ENCODE measurements at places on chromosomes 5 and 9. TPM values are rescaled to one million over a fixed set of nuclear protein-coding genes. Genes with fewer than 3 reads are reported as not detected.

DNA sequence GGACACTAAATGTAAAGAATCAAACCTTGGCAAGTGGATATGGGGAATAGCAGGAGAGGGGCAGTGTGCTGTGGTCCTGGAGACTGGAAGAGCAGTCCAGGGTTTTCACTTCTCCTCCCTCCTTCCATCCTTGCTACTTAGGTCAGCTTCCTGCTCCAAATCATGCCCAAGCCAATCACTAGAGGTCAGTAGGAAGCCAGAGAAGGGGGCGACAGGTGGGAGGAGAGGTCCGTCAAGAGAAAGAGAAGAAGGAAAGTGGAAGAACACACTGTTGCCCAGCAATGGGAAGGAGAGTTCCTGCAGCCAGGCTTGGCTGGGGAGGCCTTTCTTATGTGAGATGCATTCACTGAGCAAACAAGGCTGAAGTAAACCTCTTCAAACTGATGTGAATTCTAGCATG, 289.6 kb downstream of the DTWD2 start:
- no peak for DNase-seq

The SPATA31A3 gene
- not detected for total RNA-seq

The CAMK2A gene
- 18.4 TPM for total RNA-seq

- DNase-seq = no peak
Observed at GRCh38 chr9:98149422-98149821, 30.4 kb upstream of the TRIM14 start.

GRCh38 chr5:61051267-61051666, 106.3 kb downstream of the NDUFAF2 start:
- no peak for DNase-seq

The ACTBL2 gene
- total RNA-seq = not detected

DNA sequence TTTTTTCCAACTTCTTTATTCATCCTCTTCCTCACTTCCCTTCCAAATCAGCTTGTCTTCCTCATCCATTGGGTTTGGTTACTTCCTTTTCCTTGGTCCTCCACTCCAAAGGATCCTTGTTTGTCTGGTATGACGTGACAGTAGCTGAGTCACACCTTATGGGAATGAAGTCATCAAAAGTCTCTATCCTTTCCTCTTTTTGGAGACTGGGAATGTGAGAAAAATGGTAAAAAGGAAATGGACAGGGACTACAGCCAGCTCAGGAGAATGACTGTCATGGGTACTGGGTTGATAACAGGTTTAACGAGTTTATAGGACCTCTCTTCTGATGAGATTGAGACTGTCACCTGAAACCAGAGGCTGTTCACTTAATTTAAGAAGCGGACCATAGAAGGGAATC, 76.2 kb upstream of the MYO10 start:
- no peak for DNase-seq

DNA sequence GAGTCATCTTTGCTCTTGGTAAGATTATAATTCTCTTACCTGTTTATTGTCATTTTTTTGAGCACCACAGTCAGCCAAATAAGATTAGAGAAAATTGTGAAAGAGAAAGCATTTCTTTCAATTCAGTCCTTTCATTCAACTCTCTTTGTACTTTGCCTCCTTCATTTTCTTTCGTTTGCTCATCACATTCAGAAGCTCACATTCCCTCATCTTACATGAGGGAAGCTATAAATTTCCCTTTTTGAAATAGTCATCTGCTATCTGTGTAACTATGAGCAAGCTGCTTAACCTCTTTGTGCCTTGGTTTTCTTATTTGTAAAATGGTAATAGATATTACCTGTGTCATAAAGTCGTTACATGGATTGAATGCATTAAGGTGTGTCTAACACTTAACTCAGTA, 41.4 kb downstream of the PAM start:
- DNase-seq = no peak

The NEUROG1 gene
- not detected for total RNA-seq

The SGCD gene
- total RNA-seq = 98.2 TPM

The FBLL1 gene
- total RNA-seq = 0.61 TPM

The RNF20 gene
- total RNA-seq = 59.4 TPM

The PCDHGA9 gene
- total RNA-seq = 7.2 TPM

DNA sequence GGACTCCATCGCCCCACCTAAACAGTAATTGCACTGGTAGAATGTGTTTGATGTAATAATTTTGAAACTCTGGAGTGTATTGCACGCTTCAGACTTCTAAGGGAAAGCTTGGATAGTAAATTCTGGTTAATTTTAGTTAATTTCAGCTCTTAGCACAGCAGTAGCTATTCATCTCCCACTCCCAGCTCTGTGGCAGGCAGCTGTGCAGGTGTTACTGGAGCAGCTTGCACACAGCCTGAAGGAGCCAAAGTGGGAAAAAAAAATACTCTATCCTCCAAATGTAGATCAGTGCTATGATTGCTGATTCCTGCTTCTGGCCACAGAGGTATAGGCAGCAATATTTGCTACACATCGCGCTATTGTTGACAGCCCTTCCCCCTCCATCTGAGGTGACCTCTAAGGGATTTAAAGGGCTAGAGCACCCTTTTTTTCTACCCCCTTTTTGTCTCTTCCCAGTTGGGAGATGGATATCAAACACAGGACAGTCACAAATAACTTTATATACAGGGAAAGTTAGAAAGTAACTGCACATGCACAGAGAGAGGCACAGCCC, 97.4 kb downstream of the KCTD16 start:
- DNase-seq = no peak

The OBP2B gene
- total RNA-seq = not detected

DNA sequence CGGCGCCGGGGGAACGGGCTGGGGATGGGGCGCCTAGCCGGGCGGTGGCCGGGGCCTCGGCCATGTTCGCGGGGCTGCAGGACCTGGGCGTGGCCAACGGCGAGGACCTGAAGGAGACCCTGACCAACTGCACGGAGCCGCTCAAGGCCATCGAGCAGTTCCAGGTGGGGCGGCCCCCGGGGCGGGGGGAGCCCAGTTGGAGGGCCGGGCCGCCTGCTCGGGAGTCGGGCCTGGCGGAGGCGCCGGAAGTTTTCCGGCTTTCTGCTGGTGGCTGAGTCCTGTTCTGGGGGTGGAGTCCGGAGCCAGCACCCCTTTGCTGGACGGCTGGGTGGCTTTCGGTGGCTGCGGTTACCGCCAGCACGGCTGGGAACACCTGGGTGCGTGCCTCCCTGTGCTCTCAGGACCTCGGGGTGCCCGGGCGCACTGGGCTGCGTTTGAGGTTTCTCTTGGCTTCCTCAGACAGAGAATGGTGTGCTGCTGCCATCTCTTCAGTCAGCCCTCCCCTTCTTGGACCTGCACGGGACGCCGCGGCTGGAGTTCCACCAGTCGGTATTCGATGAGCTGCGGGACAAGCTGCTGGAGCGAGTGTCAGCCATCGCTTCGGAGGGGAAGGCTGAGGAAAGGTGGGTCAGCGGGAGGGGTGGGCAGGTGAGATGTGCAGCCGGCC, 454 bp downstream of the NELFB start:
- no peak for DNase-seq

DNA sequence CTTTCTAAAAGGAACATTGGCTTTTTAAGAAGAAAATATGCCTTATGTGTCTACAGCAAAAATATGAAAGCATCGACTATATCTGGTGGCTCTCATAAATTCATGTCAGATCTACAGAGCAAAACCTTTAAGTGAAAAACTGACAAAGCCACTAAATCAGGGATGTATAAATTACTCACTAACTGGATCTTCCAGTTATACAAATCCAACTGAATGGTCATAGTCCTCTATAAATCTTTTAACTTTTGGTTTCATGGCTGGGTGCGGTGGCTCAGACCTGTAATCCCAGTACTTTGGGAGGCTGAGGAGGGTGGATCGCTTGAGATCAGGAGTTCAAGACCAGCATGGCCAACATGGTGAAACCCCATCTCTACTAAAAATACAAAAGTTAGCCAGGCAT, 29.2 kb upstream of the GZMA start:
- DNase-seq = no peak

GRCh38 chr5:106827061-106827460, 843.7 kb downstream of the EFNA5 start:
- no peak for DNase-seq

GRCh38 chr9:101620452-101620851, 25.7 kb upstream of the PPP3R2 start:
- DNase-seq = no peak

The NOL6 gene
- total RNA-seq = 13.5 TPM

The CD274 gene
- total RNA-seq = 12.8 TPM

The CD180 gene
- total RNA-seq = 0.16 TPM

DNA sequence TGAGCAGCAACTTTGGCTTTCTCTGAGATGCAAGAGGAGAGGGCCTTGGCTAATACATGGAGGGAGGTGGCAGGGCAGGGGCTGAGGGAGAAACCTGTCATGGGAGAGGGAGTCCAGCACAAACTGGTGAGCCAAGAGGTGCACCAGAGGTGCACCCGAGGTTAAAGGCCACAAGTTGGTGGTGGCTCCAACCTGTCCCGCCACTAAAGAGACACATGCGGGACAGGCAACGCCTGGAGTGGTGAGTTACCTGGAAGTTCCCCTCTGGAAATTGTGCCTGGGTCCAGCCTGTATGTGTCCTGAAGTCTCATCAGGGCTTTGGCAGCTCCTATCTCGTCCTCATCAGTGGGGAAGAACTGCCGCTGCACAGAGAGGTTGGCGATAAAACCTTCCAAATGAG, 14.0 kb downstream of the P4HA2 start:
- DNase-seq = no peak

The DMRT3 gene
- not detected for total RNA-seq

DNA sequence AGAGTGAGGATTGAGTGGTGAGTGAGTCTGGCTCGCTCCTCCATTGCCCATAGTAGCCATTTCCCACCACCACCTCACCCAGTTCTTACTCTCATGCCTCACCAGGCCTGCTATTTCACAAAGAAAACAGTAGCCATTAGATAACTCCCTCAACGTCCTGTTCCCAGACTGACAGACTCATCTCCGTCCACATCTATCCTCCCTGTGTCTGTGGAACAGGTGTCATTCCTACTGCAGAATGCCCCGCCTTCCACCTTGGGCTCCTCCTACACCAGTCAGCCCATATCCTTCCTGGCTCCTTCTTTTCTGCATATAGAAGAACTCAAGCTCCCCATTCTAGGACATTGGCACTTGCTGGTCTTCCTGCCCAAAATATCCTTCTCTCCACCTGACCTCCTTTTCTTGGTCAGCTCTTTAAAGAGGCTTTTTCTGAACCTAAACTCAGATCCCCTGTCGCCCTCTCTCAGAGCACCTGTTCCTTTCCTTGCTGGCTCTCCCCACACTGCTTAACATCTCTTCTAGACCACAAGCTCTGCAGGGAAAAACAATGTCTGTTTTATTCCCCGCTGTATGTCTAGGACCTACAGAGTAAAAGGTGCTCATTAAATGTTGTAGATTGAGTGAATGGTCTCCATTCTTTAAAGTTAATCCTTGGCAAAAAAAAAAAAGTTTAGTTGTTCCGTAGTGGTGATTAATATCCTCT, 3.2 kb downstream of the TNFAIP8 start:
- no peak for DNase-seq

The PTGR1 gene
- total RNA-seq = 49.4 TPM

Measured in heart right ventricle (tissue), 16 donors.